ENCODE measurements at places on chromosomes 12 and 14.

DNA sequence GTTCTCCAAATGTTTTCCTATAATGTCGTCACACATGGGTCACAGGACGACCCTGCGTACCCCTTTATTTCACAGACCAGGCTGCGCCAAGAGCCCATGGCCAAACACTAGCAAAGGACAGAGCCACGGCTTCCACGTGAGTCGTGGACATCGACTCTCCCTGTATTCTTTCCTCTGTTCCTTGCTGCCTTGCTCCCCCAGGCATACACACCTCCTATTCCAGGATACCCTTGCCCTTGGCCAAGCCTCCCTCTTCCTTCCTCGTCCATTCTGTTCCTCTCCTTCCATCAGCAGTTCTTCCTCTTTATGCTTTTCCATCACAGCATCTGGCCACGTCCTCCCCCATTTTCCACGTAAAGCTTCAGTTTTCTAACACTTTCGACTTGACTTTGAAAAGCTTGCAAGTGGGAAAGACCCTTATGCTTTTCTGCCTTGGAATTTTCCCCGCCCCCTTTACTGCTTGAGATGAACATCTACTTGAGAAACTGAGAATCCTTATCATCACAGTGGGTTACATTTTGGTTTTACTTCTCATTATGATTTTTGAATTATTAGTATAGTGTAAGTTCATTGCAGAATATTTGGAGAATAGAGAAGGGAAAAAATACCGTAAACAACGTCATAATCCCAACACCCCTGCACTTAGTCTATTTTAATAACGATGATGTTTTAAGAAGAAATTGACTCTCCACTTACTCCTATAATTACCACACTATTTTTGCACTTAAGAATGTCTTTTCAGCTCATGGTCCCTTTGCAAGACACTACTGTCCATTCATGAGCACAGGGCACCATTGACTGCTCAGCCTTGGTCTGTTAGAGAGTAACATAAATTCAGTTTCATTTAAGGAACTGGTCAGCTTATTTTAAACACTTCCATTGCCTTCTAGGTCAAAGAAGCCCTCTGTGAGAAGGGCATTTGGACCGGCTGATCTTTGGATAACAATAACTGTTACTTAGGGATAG is 15.8 kb upstream of the NINJ2 start:
- DNase-seq: no peak

DNA sequence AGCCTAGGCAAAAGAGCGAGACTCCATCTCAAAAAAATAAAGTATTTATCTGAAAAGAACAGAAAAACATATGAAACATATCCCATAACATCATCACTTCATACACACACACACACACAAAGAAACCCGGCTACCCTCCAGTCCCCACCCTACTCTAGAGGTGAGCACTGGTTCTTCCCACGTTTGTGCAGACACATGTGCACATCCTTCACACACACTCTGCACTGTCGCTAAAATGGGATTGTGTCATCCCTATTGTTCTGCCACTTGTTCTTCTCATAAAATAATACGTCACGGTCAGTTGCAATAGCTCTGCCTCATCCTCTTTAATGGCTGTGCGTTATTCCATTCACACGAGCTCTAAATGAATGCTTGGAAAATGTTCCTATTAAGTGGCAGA is 85.9 kb upstream of the ANO2 start:
- DNase-seq: no peak

- DNase-seq: no peak
Measured at GRCh38 chr12:104951759-104952509, 6.2 kb downstream of the SLC41A2 start.

DNA sequence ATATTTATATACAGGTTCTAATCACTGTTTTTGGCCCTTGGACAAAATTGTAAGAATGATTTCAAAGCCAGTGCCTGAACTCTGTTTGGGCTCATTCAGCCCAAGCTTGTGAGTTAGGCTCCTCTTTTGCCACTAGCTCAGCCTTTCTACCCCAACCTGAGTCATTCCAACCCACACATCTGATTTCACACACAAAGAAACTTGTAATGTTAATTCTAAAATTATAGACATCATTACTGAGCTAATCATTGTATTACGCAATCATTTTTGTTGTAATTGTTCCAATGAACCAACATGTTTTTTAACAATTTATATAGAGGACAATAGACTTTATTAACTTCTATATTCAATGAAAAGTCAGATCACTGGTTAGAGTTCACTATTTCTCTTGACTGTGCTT is 441.1 kb downstream of the ETNK1 start:
- DNase-seq: no peak

DNA sequence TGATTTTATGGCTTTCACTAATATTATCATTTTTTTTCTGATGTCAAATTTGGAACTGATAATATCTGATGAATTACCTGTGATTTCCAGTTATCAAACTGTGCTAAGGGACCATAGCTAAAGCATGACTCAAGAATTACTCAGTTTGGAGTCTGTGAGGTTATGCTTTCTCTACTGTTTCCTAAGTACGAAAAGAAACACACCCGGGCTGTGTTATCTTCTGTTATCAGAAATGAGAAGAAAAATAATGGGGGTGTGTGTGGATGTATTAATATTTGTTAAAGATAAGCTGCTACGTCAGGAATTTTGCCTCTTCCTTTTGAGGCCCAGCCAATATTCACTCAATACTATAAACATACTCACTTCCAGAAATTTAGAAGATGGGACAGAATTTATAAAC is 1401.9 kb upstream of the FLRT2 start:
- DNase-seq: no peak

GRCh38 chr12:95214466-95214865 is 2.8 kb downstream of the FGD6 start:
- DNase-seq: no peak

DNA sequence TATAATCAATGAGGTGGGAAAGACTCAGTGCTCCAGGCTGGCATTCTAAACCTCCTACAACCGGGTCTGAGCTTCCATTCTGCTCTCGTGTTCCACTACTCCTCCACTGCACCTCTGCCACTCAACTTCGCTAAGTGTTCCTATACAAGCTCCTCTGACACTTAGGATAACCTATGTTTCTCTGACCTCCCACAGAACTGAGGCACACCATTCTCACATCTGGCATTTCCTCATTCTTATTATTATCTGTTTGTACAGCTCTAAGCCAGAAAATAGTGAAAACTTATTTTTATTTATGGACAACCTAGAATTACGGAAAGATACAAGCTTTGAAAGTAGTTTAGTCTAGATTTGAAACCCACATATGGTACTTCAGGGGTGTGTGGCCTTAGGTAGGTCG is 127.0 kb downstream of the MED13L start:
- no peak for DNase-seq

- DNase-seq: no peak
Measured at GRCh38 chr12:23880988-23881387, 68.5 kb downstream of the SOX5 start.

- DNase-seq: no peak
Measured at GRCh38 chr14:79573486-79573885, 637.8 kb downstream of the DIO2 start.

- no peak for DNase-seq
Measured at GRCh38 chr12:46553911-46554310, 181.3 kb upstream of the SLC38A2 start.

GRCh38 chr12:130953771-130954543 is at the start of gene ADGRD1:
Gene ADGRD1, plus strand, starts transcription at chr12:130953907. Its CDS starts 559 bp downstream, at chr12:130954466.
- DNase-seq: no peak

DNA sequence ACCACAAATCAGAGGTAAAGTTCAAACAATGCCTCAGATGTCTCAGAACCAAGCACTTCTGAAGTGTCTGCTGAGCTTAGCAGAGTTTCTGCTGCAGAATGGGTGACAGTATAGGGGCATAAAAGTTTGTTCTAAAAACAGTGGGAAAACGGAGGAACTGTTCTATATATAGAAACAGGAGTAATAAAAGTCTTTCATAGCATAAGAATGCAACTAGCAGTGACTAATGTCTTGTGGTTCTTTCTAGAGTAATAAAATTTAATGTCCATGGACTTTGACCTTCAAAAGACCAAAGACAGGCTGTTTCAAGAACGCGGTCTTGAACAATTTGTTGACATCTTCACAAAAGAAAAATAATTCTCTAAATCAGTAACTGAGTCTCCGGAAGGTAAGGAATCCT is 107.5 kb upstream of the FAR2 start:
- no peak for DNase-seq

All from effector CD4-positive, alpha-beta T cell (primary cell).